Dermis blood vessel endothelial cell (primary cell): ENCODE measurements at places on chromosomes 3 and 15. TPM values are rescaled to one million over a fixed set of nuclear protein-coding genes. Genes with fewer than 3 reads are reported as not detected.
A peak's percentile ranks its signal among the peaks of the same experiment; 100 is the strongest.

GRCh38 chr3:47799733-47800132 lies 3.2 kb upstream of the DHX30 start:
- DNase-seq: peak; percentile 39

DNA sequence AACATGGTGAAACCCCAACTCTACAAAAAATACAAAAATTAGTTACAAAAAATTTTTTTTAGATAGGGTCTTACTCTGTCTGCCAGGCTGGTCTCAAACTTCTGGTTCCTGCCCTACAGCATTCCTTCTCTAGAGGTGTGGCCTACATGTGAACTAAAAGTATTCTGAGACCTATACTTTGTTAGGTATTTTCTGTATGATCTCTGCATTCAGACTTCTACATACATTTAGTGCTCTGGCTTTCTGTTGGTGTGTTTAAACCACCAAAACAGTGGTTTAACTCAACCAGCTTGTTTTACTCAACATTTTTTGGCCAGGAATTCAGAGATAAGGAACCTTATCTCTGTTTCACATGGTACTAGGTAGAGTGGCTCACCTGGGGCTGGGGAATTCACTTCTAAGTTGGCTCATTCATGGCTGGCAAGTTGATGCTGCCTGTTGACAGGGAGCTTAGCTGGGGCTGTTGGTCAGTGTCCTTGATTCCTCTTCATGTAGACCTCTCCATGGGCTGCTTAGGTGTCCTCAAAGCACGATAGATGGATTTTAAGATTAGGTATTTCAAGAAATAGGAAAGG lies 41.4 kb upstream of the BSN start:
- no peak for DNase-seq

The CD86 gene
- total RNA-seq: not detected in 2 replicates

The SMAD6 gene
- 10.1 and 11.9 TPM in 2 replicates for total RNA-seq

GRCh38 chr15:100690032-100690794 lies 87.8 kb downstream of the ASB7 start:
- no peak for DNase-seq

DNA sequence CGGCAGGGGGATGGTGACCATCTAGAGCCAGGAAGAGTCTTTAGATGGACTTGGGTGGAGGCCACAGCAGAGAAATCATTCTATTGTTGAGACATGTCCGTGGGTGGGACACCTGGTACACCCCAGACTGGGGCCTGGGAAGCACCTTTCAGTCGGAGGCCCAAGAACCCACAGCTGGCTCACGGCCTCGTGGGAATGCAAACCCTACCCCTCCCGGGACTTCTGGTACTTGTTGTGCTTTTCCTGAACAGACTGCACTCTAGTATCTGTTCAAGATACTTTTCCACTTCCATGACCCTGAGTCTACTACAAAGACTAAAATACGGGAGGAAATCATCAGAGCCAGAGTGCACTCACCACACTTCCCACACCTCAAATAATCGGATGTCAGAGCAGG lies 60.7 kb downstream of the BDH1 start:
- DNase-seq: peak; percentile 74

DNA sequence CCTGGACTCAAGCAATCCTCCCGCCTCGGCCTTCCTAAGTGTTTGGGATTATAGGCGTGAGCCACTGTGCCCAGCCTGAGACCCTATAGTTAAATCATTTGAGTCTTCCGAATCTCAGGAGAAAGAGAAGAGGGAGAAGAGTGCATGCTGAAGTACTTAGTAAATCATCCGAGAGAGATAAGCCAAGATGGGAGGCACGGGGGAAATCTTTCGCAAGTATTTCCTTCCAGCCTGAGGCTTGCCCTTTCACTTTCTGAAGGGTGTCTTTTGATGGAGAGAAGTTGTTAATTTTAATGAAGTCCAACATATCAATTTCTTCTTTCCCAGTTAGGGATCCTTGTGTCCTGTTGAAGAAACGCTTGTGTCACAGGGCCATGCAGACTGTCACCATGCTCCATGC lies 97.1 kb upstream of the SLC6A6 start:
- DNase-seq: no peak

DNA sequence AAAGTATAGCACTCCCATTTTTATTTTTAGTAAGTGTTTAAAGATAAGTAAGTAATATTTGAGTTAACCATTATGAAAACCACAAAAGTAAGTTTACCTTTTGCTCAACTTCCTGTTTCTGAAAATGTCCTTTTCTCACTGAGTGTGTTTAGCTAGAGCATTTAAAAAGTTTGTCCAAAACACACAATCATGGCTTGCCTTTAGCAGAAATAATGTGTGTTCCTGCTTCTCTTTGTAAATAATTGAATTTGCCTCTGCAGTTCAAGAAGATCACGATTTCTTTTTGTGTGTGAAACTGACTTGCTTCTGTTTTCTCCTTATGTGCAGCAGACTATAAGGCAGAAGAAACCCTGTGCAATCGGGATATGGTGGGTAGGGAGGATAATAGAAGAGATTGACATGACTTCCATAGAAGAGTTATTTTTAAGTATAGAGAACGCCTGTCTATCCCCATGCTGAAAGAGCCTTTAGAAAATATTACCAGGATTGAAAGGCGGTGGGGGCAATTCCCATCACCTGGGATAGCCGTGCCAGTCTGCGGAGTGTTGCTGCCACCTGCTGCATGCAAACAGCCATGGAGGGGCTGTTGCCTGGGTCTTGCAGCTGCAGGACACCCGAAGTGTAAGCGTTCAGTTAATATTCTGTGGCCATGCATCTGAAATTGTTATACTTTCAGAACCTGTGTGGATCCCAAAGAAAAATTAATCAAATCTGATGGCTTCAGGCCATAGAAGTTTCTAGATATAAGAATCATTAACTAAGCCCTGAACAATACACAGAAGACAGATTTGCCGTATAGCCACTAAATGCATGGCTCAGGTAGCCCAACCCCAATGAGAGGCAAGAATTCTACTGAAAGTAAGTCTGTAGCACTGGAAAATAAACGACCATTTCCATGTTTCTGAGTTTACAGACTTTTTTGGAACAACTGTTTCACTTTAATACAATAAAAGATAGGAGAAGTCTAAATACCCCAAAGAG lies 2.4 kb upstream of the CD96 start:
- peak; percentile 29 for DNase-seq

DNA sequence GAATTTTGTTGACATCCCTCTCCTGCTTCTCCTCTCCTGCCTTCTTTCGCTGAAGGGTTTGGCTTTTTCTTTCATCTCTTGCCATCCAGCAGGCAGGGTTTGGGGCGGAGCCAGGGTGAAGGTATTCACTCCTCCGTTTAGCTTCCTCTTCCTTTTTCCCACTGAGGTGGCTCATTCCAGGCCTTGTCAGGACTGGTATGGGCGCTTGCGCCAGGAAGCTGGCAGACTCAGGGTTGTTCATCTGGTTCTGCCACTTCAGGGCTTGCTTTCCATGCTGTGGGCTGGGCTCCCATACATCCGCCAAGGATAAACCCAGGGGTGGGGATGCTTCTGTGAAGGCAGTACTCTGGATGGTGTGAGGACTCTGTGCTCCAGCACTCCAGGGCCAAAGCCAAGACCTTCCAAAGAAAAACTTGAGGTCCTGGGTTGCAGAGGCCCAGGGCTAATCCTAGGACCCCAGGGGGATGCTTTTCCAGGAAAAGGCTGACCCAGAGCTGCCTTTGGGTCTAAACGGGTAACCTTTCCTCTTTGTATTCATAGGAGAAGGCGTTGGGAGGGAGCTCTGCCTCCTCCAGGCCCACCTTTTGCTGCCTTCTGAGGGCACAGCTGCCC lies 7.7 kb upstream of the AMOTL2 start:
- DNase-seq: no peak

The CYP1A1 gene
- 37.6 and 89.4 TPM in 2 replicates for total RNA-seq

DNA sequence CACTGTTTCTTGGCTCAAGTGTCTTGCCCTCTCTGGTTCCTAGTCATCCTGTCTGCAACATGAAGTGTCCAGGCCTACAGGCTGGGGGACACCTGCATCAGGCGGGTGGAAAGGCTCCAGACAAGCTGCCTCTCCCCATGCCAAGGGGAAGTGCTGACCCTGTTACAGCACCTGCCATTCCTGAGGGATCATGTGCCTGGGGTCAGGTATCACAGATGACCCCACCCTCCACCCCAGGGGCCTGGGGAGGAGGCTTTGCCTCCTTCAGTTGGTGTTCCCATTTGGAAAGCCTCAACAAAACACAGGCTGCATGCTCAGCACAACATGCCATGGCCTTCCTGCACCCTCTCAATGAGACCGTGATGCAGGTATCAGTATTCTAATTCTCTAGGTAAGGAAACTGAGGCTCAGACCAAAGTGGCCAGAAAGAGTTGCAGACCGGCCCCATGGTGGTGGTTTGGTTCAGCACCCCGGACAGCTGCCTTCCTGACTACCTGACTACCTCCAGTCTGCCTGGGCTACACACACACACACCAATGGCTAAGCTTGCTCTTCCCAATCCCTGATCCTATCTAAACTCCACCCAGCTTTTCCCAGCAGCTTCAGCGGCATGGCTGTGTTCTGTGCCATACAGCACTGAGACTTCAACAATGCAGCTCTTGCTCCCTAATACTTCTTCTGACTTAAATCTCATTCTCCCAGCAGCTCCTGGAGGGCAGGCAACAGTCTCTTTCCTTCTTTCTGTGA lies 69.7 kb upstream of the LINGO1 start:
- DNase-seq: peak; percentile 49

GRCh38 chr15:78322724-78323521 lies 17.2 kb upstream of the CRABP1 start:
- DNase-seq: no peak

The AHSG gene
- 0.05 TPM in 1 of 2 replicates, not detected in the other for total RNA-seq

GRCh38 chr3:61954097-61954540 lies 392.7 kb downstream of the PTPRG start:
- DNase-seq: no peak

DNA sequence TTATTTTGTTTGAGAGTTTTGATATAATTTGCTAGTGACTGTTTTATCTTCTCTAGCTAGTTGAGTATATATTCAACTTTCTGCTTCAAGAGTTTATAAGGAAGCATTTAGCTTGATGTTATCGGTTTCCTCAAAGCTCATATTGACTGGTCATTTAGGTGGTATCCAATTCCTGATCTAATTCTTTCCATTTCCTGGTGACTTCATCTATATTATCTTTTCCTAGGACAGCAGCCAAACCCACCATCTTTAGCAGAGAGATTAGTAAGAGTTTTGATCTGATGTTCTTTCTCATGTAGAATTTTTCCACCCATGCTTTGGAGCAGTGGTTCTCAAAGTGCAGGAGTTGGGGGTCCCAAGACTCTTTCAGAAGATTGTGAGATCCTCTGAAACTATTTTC lies 148.6 kb upstream of the STT3B start:
- DNase-seq: peak; percentile 48

DNA sequence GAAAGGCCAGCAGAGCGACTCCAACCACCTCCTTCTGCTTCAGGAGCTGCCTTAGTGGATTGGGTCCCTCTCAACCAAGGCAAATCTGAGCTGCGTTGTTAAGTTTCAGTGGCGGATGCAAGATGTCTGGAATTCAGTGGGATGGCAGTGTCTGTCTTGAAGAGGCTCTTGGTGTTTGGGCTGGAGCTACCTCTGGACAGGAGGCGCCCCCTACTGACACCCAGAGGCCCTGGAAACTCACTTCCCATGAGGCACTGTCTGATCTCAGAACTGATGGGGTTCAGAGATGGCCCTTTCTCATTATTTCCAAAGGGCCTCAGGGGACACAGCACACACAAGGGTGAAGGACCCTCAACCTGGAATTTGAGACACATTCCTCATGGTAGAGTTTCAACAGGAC lies 6.0 kb upstream of the SLC28A1 start:
- peak; percentile 65 for DNase-seq

GRCh38 chr15:65309882-65310418 lies 5.5 kb downstream of the RNU5B-1 start:
- no peak for DNase-seq

The LRRIQ4 gene
- total RNA-seq: not detected in 2 replicates

The TM4SF18 gene
- 363 and 529 TPM in 2 replicates for total RNA-seq

DNA sequence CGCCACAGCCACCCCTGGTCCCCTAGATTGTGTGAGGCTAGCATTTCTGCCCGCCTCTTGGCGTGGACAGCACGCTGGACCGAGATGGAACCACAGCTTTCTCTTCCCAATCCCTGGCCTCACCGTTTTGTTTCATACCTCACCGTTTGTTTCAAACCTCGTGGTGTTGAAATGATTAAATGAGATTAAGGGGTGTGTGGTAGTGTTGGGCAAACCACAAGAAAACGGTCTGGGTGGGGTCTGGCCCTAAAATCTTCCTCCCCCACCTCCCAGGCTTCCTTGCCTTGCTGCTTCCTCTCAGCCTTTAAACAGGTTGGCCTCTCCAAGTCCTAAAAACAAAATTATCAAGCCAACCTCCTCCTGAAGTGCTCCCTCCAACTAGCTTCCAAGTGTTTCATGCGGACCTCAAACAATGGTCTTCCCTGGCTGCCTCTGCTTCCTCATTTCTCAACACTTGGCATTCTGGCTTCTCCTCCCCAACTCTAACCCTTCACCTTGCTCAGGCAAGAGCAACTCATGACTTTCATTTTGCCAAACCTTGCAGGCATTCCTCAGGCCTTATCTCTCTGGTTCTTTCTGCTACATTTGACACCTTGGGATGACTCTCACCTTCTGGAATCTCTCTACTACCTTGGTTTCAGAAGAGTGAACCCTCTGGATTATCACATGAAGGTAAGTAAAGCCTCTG lies 1.4 kb upstream of the ATP13A3 start:
- DNase-seq: no peak

The ELP6 gene
- total RNA-seq: 26.7 and 37.8 TPM in 2 replicates

The GOLGA8S gene
- 0.05 TPM in 1 of 2 replicates, not detected in the other for total RNA-seq
